ENCODE measurements at places on chromosomes 6 and 20. TPM values are rescaled to one million over a fixed set of nuclear protein-coding genes. Genes with fewer than 3 reads are reported as not detected.
A peak's percentile ranks its signal among the peaks of the same experiment; 100 is the strongest.

DNA sequence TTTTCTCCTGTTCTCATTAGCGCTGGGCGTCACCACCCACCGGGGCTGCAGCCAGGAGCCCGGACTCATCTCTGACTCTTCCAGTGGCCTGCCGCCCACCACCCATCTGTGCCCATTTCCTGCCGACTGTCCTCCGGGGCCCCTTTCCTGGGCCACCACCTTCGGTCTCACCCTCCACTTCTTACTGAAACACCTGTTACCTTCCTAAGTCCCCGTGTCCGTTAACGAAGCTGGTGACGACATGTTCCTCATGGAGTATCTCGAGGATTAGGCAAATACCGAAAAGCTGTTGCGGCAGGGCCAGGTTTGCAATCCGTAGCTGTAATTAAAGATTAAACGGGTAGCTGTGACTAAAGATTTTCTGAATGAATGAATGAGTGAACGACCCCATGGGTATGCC lies 80.2 kb downstream of the SRC start:
- DNase-seq, result no peak

GRCh38 chr6:6584310-6585002 lies 4.1 kb upstream of the LY86 start:
- peak; percentile 20 for DNase-seq

NKX2-2 gene
- total RNA-seq, result not detected

DNA sequence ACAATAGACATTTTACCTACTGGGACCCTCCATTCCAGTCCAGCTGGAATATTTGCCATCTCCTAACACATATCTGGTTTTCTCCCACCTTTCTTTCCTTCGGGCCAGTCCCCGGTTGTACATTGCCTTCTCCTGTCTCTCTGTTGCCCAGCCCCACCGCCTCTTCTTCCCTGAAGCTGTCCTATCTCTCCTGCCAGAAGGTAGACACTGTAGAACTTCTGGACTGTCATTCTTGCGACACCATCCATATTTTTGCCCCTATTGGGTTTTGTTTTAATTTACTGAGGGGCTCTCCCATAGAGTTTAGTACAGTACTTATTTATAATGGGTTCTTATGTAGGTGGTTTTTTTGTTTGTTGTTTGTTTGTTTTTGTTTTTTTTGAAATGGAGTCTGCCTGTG lies 4.9 kb downstream of the PTK7 start:
- no peak for DNase-seq

RGS19 gene
- 107 TPM for total RNA-seq

Measured in activated CD4-positive, alpha-beta T cell treated with anti-CD3 and anti-CD28 coated beads, Interleukin-2, amount 10 ng/mL, durations not matched to agents 7 days and 5 days (primary cell).